H54 (cell line): ENCODE measurements at places on chromosomes 7 and 10.

- DNase-seq = no peak
These were observed 207.7 kb downstream of the TPK1 start for GRCh38 chr7:144628176-144628575.

GRCh38 chr7:115009139-115009538 lies 87.2 kb downstream of the MDFIC start:
- no peak for DNase-seq

DNA sequence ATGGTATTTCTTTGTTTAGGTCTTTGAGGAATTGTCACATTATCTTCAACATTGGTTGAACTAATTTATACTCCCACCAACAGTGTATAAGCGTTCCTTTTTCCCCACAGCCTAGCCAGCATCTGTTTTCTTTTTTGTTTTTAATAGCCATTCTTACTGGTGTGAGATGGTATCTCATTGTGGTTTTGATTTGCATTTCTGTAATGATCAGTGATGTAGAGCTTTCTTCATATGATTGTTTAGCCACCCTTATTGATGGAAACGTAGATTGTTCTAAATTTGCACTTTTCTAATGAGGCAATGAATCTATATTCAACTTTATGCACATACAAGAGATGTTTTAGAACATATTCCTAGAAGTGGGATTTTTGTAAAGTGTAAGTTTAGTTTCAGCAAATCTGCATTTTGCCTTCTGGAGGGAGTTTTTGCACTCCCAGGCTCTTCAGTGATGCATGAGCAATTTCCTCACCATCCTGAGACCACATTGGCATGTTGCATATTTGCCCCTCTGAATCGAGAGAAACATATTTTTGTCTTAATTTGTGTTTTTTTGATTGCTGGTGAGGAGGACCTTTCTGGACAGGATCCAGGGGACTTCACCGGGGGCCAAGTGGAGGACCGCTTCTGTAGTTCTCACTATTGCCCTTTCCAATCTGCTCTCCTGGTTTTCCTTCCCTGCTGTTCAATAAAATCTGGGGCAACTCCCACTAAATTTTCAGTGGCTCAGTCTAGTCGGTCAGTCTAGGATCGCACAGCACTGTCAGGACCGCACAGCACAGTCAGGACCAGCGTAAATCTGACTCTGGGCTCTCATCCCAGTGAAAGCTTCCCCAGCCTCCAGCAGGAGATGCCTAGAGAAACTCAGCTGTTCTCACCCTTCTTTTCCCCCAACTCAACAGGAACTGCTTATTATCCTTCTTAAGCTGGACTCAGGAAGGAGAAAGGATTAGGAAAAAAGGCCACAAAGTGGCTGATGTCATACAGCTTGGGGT lies 157.0 kb downstream of the PTPN20 start:
- no peak for DNase-seq

DNA sequence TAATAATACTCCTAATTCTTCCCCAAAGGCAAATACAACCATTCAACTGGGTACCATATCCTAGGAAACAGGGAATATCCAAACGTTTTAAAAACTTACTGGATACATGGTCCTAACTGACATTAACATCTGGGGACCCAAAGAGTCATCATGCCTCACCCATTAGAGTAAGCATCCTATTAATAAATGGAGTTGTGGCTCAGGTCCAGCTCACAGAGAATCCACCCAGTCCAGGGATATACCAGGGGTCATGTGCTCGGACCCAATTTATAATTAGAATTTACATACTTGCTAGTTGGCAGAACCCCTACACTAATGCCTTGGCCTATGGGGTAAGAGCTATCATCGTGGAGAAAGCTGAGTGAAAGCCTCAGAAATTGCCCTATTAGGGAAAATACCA lies 670.0 kb downstream of the XPNPEP1 start:
- DNase-seq = no peak
